ENCODE measurements at places on chromosomes 7 and 10.
A peak's percentile ranks its signal among the peaks of the same experiment; 100 is the strongest.

GRCh38 chr7:14305233-14305866, 315.9 kb upstream of the ETV1 start:
- DNase-seq: no peak

DNA sequence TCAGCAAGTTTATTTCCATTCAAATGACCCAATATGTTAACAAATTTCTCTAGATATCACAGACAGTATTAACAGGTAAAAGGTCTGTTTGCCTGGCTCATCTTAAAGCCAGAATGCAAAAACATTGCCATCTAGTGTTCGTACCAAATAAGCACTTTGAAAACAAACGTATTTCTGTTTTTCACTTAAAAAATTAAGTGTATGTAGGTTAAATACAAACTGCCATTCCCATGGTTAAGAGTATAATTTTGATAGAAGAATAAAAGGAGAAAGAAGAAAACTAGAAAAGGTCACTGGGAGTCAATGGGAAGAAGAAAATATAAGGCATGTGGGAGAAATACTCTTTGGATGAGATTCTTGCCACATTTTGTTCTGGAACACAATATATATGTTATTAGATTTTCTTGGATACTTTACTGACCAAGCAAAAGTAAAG, 51.0 kb downstream of the ORC5 start:
- no peak for DNase-seq

- DNase-seq: no peak
Observed at GRCh38 chr10:375815-376505, 240.7 kb downstream of the ZMYND11 start.

GRCh38 chr7:92635538-92635937, 45.3 kb upstream of the FAM133B start:
- DNase-seq: no peak

DNA sequence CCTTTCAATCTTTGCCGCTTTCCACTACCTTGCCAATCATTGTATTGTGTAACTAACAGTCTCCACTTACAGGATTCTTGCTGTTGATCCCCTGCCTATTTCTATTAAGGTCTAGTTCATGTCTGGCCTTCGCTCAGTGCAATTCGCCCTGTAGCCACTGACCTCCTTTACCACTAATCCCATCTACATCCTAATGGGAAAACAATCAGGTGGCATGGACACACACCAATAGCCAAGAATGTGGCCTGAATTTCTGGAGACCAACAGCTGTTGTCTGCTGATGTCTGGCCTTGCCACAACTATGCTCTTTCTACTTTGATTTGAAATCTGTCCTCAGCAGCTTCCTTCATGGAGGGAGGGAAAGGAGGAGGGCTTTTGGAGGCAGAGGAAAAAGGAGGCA, 546.2 kb downstream of the SORCS3 start:
- no peak for DNase-seq

DNA sequence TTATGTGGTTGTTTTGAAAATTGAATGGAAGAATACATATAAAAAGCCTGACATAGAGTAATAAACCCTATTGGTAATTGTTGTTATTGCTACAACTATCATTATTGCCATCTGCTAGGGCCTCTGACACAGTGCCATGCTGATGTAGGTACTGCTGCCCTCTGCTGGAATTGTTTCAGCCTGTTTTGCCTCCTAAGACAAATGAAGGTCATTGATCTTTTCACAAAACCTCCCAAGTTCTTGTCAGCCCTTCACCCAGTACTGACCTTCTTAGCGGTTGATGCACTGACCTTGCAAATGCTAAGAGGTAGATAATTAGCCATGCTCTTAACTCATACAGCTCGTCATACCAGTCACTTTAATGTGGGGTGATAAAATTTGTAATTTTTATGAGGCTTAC, 975.2 kb downstream of the SORCS1 start:
- DNase-seq: no peak

DNA sequence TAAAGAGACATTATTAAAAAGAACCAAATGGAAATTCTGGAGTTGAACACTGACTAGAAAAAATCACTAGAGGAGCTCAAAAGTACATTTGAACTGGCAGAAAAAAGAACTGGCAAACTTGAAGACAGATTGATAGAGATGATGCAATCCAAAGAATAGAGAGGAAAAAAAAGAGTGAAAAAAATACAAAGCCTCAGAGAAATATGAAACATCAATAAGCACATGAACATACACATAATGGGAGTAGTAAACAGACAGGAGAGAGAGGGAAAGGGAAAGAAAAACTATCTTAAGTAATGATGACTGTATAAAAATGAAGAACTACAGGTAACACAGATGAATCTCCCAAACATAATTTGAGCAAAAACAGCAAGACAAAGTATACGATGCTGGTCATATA, 61.1 kb downstream of the CNOT4 start:
- DNase-seq: no peak

DNA sequence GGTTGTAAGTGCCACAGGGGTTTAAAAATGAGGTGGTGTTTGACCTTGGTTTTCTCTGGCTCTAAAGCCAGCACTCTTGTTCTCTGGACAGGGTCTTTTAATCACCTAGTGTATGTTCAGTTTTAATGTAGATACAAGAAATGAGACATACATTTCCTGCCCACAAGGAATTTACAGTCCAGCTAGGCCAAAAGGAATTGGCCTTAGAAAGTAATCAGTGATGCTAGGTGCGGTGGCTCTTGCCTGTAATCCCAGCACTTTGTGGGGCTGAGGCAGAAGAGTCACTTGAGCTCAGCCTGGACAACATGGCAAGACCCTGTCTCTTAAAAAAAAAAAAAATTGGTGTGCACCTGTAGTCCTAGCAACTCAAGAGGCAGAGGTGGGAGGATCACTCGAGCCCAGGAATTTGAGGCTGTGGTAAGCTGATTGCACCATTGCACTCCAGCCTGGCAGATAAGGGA, 100.2 kb downstream of the LRMDA start:
- DNase-seq: no peak

GRCh38 chr10:30531751-30532530, 97.6 kb downstream of the LYZL2 start:
- no peak for DNase-seq

- DNase-seq: no peak
Observed at GRCh38 chr10:71462062-71462935, 65.6 kb downstream of the CDH23 start.

DNA sequence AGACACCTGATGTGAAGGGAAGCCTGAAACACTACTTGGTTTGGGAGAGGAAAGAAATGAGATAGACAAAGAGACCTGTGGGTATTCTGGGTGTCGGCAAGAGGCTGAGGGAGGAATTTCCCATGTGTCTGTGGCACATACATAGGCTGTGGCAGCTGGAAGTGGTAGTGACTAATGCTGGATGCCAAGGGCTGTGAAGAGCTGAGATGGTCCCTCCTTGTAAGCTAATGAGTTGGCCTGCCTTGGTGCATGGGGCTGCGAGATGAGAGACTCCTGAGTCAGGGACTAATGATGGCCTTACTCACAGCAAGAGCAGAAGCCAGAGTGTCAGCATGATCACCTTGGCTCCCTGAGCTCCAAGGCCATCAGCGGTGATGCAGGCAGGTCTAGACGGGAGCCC, 119.0 kb upstream of the EEPD1 start:
- no peak for DNase-seq

GRCh38 chr7:113040849-113041248, 45.8 kb downstream of the GPR85 start:
- DNase-seq: no peak

DNA sequence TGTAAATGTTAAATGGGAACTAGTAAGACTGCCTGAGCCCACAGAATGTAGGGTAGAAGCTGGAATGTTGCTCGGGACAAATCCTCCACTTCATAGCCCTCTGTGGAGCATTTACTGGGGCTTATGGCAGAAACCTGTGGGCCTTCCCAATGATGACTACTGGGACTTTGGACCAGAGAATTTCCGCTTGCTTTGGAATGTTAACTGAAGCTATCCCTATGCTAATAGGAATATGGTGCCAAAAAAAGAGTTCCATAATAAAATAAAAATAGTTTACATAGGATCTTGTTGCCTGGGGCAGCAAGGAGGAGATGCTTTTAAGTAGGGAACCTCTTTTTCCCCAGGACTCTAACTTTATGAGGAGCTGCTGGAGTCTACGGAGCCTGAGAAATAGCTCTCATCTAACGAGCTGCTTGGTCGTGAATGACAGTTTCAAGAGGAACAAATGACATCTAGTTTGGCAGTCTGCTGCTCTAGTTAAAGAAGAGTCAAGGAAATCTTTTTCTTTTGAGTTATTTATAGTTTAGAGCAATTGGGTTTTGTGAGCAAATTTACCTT, 5.7 kb upstream of the DYNC2I1 start:
- no peak for DNase-seq

GRCh38 chr7:151727579-151728285, 149.2 kb downstream of the PRKAG2 start:
- peak; percentile 13 for DNase-seq

All from stimulated activated CD8-positive, alpha-beta memory T cell treated with anti-CD3 and anti-CD28 coated beads, Interleukin-15, amount 100 ng/mL, for 4 hours (primary cell).